ENCODE measurements at places on chromosomes 6 and 20.

DNA sequence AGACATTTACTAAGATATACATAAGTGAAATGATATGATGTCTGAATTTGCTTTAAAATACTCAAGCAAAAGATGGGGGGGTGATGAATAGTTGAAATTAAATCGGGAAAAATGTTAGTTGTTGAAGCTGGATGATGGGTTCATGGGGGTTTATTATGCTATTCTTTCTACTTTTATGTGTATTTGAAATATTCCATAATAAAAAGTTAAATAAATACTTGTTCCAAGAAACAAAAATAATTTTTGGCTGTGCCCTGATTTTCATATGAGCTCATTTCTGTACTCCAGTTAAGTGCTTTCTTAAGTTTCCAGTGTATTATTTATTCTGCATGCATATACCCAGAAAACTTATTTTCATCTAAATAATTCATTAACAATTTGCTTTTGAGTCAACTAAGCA lies 138.6 kb downstream of the AIG1 start:
- DNase-seq, result no peak

GRCh38 chr20:8005575-8006366 lies 13.8 kb downstream of the TMX4 start:
- DNase-seq, result no peak

- no peak for DNase-seq
Measured at GRCh38 chr6:18920701-18921100, 533.6 kb downstream of the RNF144B start.

DNA sequence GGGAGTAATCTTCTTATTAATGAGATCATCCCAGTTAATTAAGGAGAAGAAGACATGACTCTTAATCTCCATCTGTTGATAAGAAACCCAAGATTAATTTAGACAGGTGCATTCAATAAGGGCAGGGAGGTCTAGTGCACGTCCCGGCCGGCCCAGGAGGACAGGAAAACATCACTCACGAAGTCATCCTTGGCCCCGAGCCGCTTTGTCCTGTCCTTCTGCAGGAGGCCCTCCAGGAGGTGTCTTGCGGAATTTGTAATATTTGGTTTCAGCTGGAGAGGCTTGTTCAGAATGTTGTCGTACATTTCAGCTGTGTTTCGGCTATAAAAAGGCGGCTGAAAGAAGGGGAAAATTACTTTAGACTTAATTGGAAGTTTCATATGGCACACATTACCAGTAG lies 118.4 kb upstream of the SLC2A12 start:
- DNase-seq, result no peak

DNA sequence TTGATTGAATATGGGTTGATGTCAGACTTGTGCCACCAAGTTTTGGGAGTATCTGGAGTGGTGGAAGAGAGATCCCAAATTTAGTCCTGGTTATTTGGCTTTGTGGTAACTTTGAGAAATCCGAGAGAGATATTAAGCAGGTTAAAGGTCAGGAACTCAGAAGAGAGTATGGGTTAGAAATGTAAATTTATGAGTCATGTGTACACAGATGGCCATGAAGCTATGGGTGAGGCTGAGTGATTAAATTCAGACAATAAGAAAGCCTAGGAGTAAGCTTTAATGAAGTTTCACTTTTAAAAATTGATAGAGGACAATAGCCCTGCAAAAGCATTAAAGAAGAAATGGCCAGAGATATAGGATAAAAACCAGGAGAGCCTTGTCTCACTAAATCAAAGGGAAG lies 14.3 kb downstream of the RIMS1 start:
- no peak for DNase-seq

DNA sequence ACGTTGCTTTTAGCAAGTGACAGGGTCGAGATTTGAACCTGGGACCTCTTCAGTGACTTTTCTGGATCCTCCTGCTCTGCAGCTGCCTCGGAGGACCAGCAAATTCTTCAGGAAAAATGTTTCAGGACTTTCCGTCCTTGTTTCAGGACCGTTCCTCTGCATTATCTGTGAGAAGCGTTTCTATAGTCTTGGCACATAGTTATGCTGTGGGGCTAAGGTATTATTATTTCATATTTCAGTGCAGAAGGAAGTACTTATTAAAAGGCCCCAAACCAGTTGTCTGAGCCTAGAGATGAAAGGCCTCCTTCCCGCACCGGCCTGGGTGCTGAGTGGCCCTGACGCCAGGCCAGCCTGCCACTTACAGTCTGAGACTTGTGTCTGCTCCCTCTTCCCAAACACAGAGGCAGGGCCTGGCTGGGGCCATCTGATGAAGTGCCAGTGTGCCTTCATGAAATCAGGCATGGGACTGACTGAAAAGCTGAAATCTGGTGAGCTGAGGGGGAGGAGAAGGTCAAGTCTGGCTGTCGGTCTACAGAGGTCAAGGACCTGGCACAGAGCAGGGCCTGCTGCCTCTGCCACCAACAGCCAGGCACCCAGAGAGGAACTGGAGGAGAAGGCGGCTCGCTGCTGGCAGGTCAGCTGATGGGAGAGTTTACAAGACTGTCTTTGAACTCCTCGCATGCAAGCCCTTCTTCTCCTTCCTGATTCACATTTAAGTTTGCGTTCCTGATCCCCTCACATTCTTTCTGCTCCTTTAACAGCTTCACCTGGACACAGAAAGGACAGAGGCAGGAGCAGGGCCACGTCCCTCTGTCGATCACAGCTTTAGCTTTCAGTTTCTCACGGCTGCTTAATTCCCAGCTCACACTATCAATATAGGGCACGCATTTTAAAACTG lies 8.9 kb upstream of the QKI start:
- no peak for DNase-seq

- DNase-seq, result no peak
Measured at GRCh38 chr20:22339946-22340345, 244.4 kb downstream of the FOXA2 start.

- no peak for DNase-seq
Measured at GRCh38 chr6:22737331-22737730, 168.0 kb downstream of the HDGFL1 start.

- no peak for DNase-seq
Measured at GRCh38 chr6:145816392-145816791, 1.8 kb upstream of the FBXO30 start.

DNA sequence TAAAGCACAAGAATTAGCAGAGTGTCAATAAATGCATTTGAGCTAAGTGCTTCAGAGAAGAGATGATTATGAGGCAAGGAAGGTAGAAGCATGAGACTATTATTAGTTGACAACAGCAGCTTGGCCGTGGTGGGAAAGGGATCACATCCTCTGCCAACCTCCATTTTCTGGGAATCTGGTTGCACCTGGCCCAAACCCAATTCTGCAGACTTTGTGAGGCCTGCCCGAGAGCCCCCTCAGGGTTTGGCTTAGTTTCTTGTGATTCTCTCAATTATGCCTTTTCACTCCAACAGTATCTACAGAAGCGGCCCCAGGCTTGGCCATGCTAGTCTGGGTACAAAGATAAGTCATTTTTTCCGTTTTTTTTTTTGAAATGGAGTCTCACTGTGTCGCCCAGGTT lies 111.0 kb upstream of the B3GAT2 start:
- DNase-seq, result no peak

- no peak for DNase-seq
Measured at GRCh38 chr6:73624896-73625295, 28.9 kb downstream of the SLC17A5 start.

DNA sequence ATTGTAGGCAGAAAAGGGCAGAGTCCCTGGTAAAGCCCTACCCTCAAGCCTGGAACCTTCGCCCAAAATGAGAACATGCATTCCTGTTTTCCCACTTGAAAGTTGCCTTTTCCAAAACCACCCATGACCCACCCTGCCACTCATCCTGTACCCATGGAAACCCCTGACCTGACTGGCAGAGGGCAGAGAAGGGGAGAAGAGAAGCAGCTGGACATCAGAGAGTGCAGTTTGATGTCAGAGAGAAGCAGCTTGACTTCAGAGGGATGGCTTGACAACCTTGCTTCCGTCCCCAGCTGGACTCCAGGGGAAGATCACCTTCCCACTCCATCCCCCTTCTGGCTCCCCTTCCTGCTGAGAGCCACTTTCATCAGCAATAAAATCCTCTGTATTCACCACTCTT lies 123.6 kb upstream of the SHLD1 start:
- DNase-seq, result no peak

DNA sequence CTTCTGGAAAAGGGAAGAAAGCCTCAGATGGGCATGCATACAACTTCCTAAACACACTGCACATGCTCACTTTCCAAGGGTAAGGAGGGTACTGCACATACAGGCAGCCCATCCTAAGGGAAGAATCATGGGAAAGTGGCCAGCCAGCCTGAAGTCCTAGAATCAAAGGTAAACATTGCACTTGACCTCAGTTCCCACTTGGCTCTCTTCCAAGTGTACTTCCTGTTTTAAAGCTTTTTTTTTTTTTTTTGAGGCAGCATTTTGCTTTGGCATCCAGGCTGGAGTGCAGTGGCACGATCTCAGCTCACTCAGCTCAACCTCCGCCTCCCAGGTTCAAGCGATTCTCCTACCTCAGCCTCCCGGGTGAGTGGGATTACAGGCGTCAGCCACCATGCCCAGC lies 225.3 kb upstream of the EPHA7 start:
- DNase-seq, result no peak
